ENCODE measurements at places on chromosomes 12 and 14.

DNA sequence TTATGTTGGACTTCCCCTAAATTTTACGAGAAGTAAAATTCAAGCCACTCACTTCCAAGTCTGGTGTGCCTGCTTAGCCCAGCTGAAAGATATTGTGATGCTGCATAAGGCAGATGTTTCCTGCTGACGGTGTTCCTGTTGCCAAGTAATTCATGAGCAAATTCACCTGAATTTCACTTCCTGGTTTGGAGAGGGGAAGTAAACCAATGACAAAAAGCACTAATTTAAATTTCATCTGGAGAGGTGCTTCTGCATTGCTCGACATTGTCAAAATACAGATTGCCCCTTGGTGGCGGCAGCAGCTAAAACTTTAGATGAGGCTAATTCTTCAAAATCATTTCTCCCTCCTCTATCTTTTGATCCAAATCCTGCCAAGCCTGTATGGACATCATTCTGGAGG lies 281.1 kb downstream of the AACS start:
- DNase-seq = no peak

- DNase-seq = no peak
These were observed 51.5 kb downstream of the TMPRSS12 start for GRCh38 chr12:50894241-50894640.

- DNase-seq = no peak
These were observed 9.5 kb upstream of the KRT7 start for GRCh38 chr12:52223406-52224039.

GRCh38 chr12:66915306-66915904 lies 236.5 kb upstream of the GRIP1 start:
- DNase-seq = no peak

GRCh38 chr12:58248599-58248998 lies 307.2 kb downstream of the ATP23 start:
- no peak for DNase-seq

- DNase-seq = no peak
These were observed 2.4 kb upstream of the TUBA1B start for GRCh38 chr12:49133590-49133989.

DNA sequence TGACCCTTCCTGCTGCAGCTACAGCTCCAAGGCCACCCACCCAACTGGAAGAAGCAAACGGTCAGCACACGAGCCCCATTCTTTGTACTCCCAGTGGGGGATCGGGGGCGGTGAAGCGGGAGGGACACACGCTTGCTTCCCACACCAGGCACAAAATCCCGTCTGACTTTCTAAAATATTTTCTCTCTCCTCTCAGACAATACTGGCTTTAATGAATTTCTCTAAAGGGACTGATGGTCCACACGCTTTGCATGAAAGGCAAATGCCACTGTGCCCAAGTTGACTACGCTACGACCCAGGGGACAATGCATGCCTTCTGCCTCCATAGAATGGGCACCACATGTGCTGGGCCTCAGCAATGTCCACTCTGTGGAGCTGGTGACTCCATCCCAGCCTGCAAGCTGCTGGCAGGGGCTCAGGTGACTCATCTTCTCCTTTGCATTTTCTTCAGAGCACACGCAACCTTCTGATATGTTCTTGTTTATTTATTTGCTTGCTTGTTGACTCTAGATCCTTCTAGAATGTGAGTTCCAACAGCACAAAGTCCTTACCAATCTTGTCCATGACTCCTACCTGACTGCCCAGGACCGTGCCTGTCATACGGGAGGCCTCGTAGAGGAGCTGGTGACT lies 15.6 kb downstream of the SYNE3 start:
- DNase-seq = peak; percentile 34

DNA sequence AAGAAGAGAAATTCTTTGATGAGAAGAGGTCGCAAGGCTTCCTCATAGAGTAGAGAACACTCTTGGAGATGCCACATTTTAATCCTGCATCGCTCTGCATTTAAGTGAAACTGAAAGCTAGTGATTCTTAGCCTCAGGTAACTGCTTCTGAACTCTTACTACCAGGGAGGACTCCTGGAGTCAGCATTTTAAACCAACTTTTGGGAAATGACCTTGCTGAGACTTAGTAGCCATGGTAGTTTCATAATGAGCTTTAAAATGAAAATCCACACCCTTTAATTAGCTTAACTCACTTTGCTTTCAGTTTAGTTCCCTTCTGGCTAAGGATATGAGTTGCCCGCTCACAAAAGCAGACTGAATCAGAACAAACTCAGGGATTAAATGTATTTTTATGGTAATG lies 80.3 kb downstream of the SYNE2 start:
- DNase-seq = no peak

DNA sequence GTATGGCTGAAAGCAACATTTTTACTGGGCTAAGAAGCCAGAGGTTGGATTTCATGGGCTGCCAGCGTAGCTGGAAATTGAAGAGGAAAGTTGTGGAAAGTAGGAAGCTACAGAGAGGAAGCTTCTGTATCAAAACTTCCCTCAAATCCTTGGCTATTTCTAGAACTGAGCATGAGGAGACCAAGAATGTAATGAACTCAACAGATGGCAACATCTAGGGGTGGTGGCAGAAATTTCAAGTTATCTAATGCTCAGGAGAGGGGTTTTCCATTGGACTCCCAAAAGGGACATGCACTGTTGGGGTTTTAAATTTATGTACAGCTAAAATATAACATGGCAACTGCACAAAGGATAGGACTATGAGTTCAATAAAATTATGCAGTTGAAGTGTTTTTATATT lies 151.3 kb downstream of the DHRS2 start:
- no peak for DNase-seq

- DNase-seq = no peak
These were observed 8.9 kb downstream of the CLEC12A start for GRCh38 chr12:9980126-9980525.

GRCh38 chr14:71320734-71321573 lies 413.7 kb downstream of the PCNX1 start:
- DNase-seq = peak; percentile 5

DNA sequence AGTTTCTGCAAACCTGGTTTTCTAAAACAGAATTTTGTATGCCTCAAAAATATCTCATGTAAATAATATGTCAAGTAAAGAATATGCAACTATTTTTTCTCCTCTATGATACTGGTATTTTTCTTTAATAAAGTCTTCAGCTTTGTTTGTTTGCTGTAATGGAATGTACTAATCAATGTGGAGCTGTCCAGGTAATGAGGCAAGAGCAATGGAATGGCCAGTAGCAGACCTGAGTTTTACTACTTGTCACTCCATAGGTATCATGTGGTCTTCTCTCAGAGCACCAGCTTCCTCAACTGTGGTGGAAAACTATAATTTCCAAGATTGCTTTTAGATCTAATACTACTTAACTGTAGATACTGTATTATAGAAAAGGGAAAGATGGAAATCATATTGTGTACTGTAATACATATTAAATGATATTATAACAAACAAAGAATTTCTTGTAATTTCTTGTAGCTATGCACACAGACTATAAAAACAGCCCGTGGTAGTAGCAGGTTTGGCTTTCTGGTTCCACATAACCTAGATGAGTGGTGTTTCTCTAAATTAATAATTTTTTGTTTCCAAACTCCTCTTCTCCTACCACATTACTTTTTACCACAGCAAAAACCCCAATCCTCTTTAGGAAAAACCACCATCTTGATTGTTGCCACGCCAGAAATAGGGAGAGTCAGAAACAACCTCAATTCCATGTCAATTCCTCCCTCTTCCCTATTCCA lies 70.6 kb downstream of the KIF21A start:
- DNase-seq = no peak

DNA sequence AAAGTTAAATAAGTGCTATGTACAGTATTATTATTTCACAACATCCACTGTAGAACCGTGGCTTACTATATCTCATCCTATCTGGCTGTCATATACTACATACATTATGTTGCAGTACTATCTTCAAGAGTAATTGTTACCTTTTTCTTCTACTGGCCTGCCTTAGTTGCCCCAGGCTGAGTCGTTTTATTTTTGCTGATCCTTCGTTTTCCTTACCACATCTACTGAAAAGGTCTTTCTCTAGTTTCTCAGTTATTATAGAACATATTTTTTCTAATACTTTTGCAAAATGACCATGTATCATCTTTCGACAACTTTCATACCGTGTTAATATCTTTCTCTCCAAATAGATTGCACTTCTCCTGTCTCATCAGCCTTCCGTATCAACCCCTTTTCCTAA lies 523.1 kb downstream of the SOX5 start:
- no peak for DNase-seq

- no peak for DNase-seq
These were observed 32.9 kb downstream of the SYNE3 start for GRCh38 chr14:95483309-95484165.

DNA sequence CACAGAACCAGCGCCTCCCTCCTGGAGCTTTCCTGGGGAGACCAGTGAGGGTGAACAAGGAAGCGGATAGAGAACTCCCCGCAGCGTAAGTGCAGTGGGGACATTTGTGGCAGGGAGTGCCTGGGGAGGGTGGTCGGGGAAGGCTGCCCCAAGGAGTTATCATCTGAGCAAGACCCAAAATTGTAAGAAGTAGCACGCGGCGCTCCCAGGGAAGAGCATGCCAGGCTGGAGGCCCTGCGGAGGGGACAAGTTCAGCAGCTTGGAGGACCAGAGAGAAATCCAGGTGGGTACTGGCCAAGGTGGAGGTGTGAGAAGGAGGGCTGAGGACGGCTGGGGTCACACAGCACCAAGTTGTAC lies 46.2 kb upstream of the RIMBP2 start:
- no peak for DNase-seq

DNA sequence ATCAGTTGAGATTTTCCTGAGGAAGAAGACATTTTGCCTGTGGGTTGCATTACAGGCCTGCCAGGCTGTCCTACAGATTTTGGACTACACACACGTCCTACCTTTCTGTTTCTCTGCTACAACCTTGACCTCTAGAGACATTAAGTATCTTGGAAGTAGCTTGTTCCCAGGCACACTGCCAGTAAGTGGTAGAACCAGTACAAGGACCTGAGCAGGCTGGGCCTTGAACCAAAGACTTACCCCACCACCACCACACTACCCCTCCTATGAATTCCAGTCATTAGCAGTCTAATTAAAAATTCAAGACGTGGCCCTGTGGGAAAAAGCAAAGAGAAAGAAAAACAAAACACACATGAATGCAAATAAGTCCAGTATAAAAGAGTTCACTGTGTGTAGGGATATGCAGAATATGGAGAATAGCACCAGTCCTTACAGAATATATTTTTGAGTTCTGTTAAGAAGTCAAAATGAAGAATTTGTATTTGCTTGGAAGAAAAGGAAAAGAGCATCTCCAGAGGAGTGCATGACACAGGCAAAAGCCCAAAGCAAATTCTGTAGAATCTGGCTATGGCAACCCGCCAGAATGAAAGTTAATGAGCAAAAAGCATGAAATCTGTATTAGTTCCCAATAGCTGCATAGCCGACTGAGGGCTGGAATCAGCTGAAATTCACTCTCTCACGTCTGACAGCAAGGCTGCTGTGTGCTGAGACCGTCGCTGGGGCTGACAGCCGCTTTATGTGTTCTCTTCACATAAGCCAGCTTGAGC lies 74.3 kb upstream of the ST8SIA1 start:
- no peak for DNase-seq

DNA sequence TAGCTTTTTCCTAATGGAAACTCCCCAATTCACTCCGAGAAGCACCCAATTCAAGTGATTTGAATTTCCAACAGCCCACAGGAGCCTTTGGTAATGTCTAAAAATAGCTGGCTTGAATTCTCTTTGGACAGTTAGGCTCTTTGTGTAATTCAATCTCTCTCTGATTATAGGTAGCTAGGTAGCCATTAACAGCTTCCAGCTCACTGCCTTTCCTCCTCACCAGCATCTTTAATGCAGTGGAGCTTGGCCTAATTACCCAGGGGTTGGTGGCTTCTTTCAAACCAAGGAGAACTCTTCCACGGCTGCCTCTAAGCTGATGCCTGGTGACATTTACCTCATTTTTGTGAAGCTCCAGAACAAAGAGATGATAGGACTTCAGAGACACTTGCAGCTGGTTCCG lies 86.4 kb downstream of the WSCD2 start:
- DNase-seq = peak; percentile 62

DNA sequence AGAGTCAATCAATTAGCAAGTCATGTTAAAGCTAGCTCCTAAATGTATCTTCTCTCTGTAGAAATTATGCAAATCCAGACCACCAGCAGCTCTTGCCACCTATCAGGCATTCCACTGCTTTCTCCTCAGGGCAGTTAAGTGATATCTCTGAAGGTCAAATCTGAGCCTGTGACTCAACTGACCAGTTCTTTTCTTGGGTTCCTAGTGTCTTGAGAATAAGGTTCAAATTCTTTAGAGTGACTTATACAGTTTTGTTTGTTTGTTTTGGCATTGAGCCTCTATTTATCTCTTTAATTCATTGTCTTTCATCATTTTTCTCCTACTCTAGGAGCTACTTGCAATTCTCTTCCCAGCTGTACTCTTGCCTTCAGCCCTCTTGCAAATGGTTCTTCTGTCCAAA lies 2.5 kb upstream of the LRIG3 start:
- DNase-seq = no peak

DNA sequence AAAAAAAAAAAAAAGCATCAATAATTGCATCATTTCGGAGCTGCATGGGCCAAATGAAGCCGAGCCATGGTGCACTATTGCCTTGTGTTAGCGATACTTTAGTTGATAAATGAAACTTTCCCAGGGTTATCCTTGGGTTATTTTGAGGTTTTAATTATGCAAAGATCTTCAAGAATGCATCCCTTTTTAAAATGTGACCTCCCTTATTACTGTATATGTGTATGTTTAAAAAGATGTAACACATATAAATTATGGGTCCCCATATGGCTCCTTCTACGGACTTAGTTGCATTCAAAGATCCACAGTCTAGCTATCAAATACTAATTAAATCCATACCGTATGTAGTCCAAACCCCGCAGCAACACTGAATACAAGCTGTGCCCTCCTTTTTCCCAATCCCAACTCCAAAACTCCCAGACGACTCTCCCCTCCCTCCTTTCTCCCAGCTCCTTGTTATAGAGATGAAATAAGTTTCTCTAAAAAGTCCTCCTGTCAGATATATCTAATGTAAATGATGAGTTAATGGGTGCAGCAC lies 129.3 kb upstream of the MAP1LC3B2 start:
- no peak for DNase-seq

GRCh38 chr12:89568484-89568883 lies 42.6 kb upstream of the POC1B start:
- DNase-seq = no peak

DNA sequence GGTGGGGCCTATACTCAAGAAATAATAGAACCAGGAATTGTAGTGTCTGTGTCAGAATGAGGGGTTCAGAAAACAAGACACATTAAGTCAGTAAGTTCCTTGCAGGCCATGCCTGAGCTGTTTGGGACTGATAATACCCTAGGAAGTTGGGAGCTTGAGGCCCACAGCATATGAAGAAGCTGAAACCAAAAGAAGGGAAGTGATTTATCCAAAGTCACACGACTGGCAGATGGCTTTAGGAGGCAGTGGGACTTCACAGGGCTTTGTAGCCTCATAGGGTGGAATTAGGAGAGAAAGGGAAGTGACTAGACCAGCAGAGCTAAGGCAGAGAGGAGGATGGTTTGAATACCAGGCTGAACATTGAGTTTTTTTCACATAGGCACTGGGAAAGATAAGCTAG lies 56.6 kb upstream of the SRSF5 start:
- no peak for DNase-seq

GRCh38 chr12:127723251-127723650 lies 543.7 kb upstream of the TMEM132C start:
- no peak for DNase-seq

GRCh38 chr12:40762072-40762471 lies 69.8 kb downstream of the CNTN1 start:
- DNase-seq = no peak
